ENCODE measurements at places on chromosomes 1 and 21.

- peak; percentile 74 for DNase-seq
These were observed 11.4 kb downstream of the THBS3 start for GRCh38 chr1:155196103-155196892.

GRCh38 chr1:107867422-107867821 is 97.6 kb downstream of the VAV3 start:
- peak; percentile 27 for DNase-seq

GRCh38 chr1:24696041-24696755 is 49.0 kb upstream of the CLIC4 start:
- no peak for DNase-seq

DNA sequence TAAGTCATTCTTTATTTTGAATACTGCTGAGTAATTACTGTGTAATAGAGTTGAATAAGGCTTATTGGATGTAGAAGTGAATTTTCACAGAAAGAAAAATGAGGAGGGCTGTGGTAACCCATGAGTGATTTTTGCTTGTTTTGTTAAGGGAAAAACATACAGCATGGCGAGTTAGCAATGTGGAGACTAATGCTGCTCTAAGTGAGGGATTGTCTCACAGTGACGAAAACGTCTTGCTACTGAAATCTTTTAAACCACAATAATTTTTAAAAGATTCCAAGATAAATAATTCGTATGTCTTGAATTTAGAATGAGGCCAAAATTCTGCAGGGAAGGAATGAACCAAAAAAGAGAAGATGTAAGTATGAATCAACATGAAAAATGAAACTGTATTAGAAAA is 16.2 kb upstream of the PLA2G4A start:
- DNase-seq, result no peak

DNA sequence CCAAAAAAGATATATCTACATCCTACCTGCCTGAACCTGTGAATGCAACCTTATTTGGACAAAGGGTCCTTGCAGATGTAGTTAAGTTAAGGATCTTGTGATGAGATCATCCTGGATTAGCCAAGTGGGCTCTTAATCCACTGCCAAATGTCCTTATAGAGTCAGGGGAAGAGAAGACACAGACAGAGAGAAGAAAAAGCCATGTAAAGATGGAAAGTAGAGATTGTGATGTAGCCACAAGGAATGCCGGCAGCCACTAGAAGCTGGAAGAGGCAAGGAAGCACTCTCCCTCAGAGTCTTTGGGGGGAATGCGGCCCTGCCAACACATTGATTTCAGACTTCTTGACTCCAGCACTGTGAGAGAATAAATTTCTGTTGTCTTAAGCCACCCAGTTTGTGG is 16.2 kb downstream of the HSD11B1 start:
- DNase-seq, result no peak

- no peak for DNase-seq
These were observed 2.9 kb upstream of the RBBP5 start for GRCh38 chr1:205124726-205125125.

DNA sequence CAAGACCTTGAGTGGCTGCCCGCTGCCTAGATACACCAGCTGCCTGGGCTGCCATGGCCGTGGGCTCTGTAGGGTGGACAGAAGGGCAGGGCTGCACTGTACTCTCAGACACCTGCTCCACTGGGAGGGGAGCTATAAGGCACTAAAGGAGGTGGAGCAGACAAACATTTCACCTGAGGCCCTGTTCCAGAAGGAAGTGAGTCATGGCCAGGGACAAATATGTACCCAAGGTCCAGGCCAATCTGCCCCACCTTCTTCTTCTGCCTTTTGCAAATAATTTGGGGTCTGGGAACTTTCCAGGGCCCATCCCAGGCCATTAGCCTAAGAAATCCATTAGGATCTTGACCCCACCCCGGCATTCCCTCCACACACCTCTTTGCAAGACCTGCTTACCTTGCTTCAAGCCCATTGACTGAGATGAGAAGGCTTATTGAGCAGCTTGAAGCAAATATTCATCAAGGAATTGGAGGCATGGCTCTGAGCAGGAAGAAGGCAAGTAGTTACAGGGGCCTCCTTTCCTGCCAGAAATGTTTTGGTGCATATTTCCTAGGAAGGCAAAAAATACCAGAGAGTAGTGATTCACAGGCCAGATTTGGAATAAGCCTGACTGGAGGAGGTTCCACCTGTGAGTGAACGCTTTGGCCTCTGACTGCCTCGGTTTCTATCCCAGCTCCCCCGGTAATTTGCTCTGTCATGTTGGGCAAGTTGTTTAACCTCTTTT is at the start of gene CAPN8:
Gene CAPN8 (minus strand): TSS at position 110 of the 721 bp plus-strand sequence. CDS start 55 bp downstream, at position 55.
- no peak for DNase-seq

DNA sequence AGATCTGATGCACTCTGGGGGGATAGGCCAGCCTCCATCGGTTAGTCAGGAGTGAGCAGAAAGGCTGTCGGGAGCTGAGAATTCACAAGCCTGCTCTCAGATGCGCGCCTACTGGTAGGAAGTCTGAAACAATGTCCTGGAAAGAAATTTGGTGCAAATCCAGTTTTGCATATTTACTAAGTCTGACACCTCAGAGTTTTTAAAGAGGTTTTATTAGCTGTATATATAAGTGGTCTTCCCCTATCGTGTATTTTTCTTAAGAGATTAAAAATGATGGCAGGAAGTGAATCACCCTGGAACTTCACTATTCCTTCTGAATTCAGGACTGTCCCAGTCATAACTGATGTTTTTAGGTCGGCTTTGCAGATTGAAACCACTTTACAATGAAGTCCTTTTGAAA is 99.8 kb upstream of the C1orf105 start:
- DNase-seq, result no peak

DNA sequence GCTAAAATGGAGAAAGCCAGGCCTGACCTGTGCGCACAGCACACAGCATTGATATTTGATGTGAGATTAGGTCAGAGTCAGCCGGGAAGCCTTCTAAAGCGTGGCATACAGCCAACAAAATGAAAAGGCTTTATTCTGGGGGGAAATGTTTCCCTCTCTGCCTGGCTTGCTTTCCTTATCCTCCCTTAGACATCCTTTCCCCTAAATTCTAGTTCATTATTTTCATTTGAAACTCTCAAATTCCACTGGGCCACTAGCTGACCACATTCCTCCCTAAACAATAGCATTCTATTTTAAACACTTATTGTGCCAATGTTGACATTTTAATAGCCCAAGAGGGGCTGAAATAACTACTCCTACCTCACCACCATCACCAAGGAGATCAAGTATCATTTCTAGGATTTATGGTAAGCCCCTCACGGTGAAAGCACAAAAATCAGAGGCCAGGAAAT is 49.4 kb downstream of the LEPR start:
- DNase-seq, result no peak

GRCh38 chr1:192603218-192603787 is 27.7 kb downstream of the RGS1 start:
- DNase-seq, result no peak

GRCh38 chr1:1089731-1090423 is 15.8 kb upstream of the RNF223 start:
- no peak for DNase-seq

- DNase-seq, result peak; percentile 64
These were observed 132.2 kb downstream of the CASZ1 start for GRCh38 chr1:10664251-10664650.

- DNase-seq, result no peak
These were observed 15.1 kb upstream of the PODN start for GRCh38 chr1:53046930-53047329.

- DNase-seq, result no peak
These were observed 73.5 kb downstream of the RRAGC start for GRCh38 chr1:38786040-38786436.

GRCh38 chr1:192579010-192579738 is 3.6 kb downstream of the RGS1 start:
- no peak for DNase-seq

- no peak for DNase-seq
These were observed 39.5 kb downstream of the TRPM2 start for GRCh38 chr21:44392916-44393315.

- DNase-seq, result no peak
These were observed 3.4 kb downstream of the CEP85 start for GRCh38 chr1:26237230-26237966.

DNA sequence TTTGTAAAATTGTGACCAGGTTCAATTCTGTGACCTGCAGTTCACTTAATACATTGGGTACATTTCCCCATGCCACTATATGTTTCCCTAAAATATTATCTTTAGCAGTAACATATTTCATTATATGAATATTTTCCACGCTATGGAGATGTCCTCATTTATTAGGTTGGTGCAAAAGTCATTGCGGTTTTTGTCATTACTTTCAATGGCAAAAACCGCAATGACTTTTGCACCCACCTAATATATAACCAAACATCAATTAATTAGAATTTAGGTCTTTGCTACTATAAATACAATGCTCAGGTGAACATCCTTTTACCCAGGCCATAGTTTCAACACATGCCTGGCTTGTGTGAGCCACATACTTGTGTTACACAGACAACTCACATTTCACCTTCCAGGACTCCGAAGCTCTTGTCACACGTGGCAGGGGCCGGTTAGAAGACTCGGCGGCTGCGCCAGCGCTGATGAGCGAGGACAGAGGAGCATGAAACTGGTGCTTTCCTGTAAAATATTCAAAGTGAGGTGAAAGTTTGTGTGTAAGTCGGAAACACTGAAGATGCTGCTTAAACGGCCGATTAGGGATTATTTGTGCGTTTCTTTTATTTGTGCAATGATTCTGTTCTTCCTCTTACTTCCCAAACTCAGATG is 215.5 kb downstream of the KIF26B start:
- DNase-seq, result no peak

GRCh38 chr1:175822580-175822979 is 79.2 kb upstream of the TNR start:
- DNase-seq, result no peak

- DNase-seq, result no peak
These were observed 37.5 kb upstream of the TTC22 start for GRCh38 chr1:54838565-54839180.

GRCh38 chr1:100347009-100347966 is 5.0 kb upstream of the CDC14A start:
- DNase-seq, result no peak

GRCh38 chr1:193486671-193487229 is 300.3 kb upstream of the B3GALT2 start:
- no peak for DNase-seq

DNA sequence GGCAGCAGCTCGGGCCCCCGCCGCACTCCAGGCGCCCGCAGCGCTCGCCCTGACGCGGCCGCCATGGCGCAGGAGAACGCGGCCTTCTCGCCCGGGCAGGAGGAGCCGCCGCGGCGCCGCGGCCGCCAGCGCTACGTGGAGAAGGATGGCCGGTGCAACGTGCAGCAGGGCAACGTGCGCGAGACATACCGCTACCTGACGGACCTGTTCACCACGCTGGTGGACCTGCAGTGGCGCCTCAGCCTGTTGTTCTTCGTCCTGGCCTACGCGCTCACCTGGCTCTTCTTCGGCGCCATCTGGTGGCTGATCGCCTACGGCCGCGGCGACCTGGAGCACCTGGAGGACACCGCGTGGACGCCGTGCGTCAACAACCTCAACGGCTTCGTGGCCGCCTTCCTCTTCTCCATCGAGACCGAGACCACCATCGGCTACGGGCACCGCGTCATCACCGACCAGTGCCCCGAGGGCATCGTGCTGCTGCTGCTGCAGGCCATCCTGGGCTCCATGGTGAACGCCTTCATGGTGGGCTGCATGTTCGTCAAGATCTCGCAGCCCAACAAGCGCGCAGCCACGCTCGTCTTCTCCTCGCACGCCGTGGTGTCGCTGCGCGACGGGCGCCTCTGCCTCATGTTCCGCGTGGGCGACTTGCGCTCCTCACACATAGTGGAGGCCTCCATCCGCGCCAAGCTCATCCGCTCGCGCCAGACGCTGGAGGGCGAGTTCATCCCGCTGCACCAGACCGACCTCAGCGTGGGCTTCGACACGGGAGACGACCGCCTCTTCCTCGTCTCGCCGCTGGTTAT is 2.8 kb downstream of the KCNJ9 start:
- DNase-seq, result peak; percentile 89

DNA sequence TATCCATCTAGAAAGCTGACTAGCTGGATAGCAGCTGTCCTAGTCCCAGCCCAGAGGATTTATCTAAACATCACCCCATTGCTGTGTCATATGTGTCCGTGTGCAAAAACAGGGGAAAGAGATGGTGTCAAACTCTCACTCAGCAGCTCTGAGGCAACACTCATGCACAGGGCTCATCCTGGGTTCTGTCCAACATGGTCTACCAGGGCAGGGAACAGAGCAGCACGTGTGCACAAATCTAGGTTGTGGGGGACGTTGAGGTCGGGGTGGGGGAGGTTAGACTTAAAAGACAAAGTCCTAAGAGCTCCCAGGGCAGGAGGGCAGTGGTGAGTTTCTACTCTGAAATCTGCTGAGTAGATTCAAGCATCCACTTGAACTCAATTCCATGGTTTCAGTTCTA is 16.2 kb downstream of the PI4KB start:
- no peak for DNase-seq

DNA sequence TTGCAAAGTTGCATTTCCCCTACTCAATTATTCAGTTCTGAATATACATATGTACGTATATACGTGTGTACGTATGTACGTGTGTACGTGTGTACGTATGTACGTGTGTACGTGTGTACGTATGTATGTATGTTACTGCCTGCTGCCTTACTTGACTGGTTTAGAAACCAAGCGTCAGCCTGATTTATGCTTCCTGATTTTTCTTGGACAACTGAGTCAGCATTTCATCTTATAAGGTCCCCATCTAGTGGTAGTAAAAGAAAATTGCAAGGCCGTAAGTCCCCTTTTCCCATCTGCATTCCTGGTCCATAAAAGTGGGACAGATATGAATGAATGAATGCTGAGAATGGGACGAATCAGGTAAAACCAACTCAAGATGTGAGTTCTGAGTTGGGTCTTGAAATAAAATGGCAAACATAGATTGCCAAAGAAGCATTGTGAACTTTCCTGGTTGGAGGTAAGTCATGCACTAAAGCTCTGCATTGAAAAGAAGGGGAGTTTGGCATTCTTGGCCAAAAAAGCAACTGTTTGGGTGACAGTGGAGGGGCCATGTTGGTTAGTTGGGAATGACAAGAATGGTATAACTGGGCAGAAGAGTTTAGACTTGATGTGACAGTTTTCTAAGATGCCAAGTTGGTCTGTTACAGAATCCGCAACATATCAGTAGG is 76.4 kb upstream of the DNAH14 start:
- peak; percentile 39 for DNase-seq

DNA sequence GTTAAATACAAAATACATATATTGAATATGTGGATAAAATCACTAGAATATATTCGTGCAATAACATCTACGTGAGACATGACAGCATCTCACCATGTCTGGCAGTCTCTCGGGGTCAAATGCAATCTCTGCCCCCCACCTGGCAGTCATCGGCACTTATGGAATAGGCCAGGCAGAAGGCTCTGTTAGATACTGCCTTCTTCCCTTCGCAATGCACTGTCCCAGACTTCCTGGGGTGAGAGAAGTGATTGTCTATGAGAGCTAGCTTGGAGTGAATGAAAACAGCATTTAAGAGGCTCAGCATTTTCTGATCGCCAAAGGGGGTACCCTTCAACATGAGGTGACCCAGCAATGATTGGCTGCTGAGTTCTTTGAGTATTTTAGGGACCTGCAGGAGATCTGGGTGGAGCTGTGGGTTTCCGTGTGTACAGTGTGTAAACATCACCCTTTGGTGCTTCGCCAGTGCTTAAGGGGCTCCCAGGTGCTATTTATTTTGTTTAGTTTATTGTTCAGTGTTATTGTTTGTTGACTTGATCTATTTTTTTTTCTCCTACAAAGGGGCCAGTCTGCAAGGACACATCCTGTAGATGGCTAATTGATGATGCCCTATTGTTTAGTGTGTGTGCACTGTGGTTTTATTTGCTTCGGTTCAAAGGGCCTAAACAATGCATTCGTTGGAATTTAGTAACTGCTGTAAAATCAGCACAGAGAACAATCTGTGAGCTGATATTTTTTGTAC is 10.2 kb downstream of the ERG start:
- DNase-seq, result peak; percentile 40

GRCh38 chr1:234515821-234516241 is 36.9 kb upstream of the TARBP1 start:
- DNase-seq, result no peak

All from retina (tissue), 1 donor.